ENCODE measurements at places on chromosomes 6 and 20. TPM values are rescaled to one million over a fixed set of nuclear protein-coding genes. Genes with fewer than 3 reads are reported as not detected.

GRCh38 chr20:11845340-11845739 is 72.4 kb upstream of the BTBD3 start:
- DNase-seq = no peak

GRCh38 chr6:5050009-5050408 is 35.1 kb upstream of the PPP1R3G start:
- DNase-seq = no peak

- DNase-seq = no peak
Observed at GRCh38 chr6:6711832-6712448, 123.4 kb downstream of the LY86 start.

- DNase-seq = no peak
Observed at GRCh38 chr20:51132279-51132678, 109.4 kb upstream of the KCNG1 start.

PREX1 gene
- total RNA-seq = 3.0 TPM

ESR1 gene
- total RNA-seq = not detected
